Right forelimb (tissue), 1 donor: ENCODE measurements at places on chromosomes 11 and 22.

GRCh38 chr11:65560555-65561418 is 2.6 kb upstream of the LTBP3 start:
- peak; percentile 78 for DNase-seq

- DNase-seq: no peak
Observed at GRCh38 chr11:10943968-10944367, 86.1 kb upstream of the ZBED5 start.

DNA sequence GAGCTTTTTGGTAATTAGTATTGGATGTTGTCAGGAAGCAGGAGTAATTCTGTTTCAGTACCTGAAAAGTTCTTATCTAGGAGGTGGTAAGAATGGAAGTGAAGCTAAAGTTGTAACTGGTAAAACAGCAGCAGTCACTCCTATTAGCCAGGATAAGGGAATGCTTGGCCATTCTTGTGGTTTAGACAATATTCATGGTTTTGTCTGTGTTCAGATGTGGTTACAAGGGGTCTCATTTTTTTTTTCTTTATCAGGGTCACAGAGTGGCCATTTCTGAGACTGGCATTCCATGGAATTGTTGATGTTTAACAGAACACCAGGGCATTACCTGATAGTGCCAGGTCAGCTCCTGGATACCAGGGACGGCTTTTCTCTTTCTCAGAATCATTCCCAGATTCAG is 23.8 kb downstream of the TAF1D start:
- no peak for DNase-seq

GRCh38 chr11:44475114-44475686 is 90.3 kb upstream of the CD82 start:
- DNase-seq: no peak

DNA sequence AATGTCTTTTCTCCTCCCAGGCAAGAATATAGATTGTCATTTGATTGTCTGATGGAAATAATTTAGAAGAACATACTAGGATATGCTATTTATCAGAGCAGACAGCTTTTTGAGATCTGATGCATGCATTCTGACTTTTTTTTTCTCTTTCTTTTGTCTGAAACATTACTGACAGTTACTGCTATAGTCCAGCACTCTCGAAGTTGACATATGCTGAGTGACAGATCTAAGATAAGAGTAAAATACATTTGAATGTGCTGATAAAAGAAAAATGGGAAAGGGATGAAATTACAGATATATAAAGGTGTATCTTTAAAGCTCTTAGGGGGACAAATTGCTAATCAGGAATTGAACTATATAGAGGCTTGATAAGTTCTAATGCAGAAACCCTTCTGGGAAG is 753.8 kb upstream of the TENM4 start:
- no peak for DNase-seq

- DNase-seq: peak; percentile 56
Observed at GRCh38 chr11:19422276-19422675, 181.5 kb upstream of the E2F8 start.

DNA sequence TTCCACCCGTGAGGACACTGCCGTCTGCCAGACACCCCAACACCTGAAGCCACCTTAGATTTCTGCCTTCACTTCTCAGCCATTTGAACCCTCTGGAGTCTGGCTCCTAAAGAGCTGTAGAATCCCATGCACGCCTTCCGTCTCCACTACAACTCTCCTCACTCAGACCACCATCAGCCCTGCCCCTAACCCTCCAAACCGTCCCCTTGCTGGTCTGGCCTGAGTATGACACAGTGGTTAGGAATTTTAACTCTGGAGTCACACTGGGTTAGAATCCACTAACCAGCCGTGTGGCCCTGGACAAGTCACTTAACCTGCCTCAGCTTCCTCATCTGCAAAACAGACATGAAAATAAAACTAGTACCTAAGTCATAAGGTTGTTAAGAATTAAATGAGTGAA is 3.0 kb downstream of the CNIH2 start:
- no peak for DNase-seq

- no peak for DNase-seq
Observed at GRCh38 chr11:79667380-79667779, 226.6 kb upstream of the TENM4 start.

DNA sequence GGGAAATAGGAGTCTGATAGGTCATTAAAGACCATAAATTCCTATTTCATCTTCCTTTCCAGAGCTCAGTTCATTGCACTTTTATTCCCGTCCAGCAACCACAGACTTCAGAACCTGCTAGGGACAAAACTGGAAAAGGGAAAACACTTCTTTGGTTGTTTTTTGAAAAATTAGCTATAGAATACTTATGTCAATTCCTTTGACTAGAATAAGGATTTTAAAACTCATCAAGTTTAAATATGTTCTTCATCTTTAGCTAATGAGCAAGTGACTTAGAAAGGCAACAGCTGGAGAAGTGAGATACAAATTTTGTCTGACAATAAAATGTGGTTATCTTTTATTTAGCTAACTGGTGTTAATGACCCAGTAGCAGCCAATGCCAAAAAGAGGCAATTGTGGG is 206.9 kb downstream of the SOX6 start:
- DNase-seq: no peak

DNA sequence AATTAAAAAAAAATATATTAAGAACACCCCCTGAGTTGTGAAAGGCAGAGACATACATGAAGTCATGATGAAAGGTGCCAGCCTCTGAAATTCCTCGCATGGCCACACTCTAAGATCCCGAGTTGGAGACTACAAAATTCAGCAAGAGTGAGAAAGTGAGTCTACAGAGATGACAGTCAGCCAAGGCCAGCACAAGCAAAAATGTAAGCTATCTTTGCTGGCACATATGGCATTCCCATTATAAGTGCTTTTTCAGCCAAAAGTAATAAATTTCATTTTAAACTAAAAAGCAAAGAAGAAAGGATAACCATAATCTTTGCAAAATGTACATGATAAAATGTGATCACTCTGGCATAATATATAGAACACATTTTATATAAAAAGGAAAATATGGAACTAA is 40.6 kb downstream of the FANCF start:
- DNase-seq: no peak

DNA sequence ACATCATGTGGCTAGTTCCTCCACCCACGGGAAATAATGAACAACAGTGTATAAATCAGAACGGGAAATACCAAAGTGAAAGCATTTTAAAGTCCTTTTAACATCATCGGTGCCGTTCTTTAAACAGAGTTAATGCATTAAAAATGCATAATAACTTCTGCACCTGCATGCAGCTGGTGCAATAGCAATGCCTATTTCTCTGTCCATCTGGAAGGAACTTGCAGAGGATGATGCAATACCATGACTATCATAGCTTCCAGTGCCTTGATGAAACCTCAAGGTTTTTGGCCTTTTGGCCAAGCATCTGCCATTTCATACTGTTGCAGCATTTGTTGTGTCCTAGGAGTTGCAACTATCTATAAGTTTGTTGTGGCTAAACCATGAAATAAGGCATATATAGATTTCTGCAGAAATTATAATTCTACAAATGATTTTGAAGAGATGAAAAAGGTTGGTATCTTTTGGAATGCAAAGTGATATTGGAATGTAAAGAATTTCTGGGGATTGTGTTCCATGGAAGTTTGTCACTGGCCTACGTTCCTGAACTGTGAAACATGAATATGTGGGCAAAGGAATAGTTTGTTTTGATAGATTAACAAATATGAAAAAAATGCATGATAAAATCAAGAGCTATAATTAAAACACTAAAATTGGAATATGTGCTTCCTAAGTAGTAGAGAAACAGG is 9.8 kb upstream of the EIF3F start:
- no peak for DNase-seq

DNA sequence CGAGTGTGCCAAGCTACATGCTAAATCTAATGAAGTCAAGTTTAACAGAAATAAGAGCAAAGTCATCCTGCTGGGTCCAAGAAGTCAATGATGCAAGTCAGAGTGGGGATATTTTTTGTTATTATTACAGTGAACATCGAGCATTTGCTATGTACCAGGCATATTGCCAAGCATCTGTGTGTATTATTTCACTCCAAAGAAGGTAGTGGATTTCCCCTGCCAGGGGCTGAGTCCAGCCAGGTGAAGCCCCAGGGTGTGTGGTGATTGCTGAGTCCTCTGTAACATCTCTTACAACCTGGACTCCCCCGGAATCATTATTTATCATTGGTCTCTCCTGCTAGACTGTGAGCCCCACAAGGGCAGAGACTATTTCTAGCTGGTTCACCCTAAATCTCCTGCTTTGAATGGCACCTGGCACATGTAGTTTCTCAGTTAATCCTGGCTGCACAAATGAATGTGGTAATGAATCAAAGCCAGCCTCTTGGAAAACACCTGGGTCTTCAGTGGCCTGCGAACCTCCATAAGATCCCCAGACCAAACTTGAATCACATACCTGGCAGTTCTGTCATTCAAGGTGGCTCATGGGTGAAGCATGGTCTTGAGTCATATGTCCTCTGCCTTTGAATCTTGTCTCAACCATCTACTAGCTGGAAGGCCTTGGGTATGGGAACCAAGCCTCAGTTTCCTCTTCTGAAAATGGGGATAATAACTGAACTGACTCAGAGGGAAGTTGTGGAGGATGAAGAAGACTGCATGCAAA is 549.2 kb downstream of the MIAT start:
- DNase-seq: no peak

GRCh38 chr11:67282876-67283371 is 6.2 kb upstream of the ANKRD13D start:
- DNase-seq: no peak

- no peak for DNase-seq
Observed at GRCh38 chr22:19865141-19865829, 10.6 kb upstream of the GNB1L start.

DNA sequence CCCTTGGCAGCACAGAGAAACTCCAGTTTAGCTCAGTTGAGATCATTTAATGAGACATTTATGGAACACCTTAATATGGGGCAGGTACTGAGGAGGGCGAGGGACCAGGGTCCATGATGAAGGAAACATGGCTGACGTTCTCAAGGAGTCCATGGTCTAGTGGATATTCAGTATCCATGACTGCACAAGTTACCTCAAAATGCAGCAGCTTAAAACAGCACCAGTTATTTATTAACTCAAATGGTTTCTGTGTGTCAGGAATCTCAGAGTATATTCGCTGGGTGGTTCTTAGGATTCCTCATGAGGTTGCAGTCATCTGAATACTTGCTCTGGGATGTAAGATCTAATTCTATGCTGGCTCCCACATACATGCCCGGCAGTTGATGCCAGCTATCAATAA is 346.8 kb downstream of the LARGE1 start:
- DNase-seq: no peak

DNA sequence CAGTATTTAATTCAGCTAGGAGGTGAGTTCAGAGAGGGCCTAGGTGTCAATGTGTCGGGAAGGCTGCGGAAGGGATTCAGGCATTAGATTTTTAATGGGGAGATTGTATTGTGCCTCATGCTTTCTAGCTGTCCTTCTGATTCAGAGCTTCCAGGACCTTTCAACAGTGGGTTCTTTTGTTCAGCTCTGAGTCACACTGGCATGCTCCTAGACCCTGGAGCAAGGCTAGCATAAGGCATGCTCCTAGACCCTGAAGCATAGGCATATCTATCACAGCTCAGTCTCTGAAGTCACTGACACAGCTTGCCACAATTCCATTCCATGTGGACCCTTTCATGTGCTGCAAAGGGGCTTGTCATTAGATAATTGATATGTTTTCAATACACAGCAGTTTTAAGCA is 396.9 kb downstream of the RAB38 start:
- DNase-seq: no peak

DNA sequence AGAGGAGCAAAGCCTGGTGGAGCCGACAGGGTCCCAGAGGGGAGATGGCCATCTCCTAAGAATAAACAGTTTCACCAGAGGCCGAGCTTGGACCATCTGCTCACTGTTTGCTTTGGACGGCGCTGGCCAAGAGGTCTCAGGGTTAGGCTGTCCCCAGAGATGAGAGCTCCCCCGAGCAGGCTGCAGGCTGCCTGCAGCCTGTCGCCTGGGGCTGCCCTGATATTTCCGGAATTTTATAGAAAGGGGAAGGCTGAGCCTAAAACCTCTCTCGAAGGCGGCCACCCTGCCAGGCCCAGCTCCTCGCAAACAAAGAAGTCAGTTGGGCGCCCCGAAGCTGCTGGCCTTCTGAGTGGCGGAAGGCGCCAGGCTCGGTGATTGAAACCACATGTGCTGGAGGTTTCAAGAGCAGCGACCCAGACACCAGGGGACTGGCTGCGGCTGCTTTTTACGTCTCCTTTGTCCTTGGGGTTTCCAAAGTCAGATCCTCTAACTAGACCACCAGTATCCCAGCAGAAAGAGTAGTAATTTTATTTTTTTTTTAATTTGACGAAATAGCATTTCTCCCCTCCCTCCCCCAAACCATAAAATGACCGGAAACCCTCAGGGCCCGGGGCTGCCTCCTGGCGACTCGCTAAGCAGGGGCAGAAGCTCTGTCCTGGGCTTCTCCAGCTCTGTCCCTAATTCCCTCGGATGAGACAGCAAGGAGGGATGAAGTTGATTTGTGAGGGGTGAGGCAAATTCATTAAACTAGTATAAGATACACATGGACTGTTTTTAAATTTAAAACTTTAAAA is 57.4 kb downstream of the CLMP start:
- DNase-seq: peak; percentile 89

DNA sequence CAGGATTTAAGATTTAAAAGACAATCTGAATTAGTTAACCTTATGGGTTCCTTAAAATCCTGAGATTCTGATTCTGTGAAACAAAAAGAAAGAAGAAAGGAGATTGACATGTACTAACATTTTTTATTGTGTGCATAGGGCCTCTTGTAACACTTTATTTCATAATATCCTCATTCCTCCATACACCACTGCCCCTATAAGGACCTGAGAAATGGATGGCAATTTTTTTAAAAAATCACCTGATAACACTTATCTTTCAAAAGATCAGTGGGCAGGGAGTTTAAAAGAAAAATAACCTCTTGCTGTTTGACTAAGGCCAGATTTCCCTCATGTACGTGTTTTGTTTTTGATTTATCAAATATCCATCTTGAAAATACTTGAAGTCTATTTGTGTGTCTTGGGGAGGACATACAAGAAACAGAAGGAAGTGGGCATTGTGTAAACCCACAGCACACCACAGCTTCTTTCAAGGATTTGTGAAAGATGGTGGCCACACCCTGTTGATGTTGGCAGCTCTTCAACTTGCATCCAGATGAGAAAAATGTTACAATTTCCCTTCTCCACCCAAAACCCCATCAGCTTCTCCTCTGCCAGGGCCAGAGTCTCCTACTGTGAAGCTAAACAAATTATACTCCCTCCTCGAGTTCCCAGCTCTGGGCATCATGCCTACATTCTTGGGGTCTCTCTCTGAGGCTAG is 35.0 kb upstream of the MPEG1 start:
- no peak for DNase-seq

DNA sequence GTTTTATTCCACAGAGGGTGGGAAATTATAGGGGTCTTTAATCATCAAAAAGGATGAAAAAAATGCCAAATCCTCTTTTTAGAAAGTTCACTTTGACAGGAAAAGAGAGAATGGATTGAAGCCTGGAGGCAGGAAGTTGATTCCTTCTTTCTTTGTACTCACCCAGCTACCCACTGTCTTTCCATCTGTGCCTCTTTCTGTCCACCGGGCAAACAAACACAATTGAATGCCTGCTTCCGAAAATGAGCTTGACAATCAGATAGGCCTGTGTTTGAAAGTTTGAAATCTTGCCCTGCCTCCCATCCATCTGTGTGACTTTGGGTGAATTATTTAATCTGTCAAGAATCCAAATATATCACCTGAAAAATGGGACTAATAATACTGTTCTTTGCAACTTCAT is 81.1 kb downstream of the SCN3B start:
- no peak for DNase-seq
